ENCODE measurements at places on chromosomes 16 and 17. TPM values are rescaled to one million over a fixed set of nuclear protein-coding genes. Genes with fewer than 3 reads are reported as not detected.

GPR139 gene
- not detected for polyA plus RNA-seq

KRTAP9-8 gene
- not detected for polyA plus RNA-seq

SKAP1 gene
- 0.77 TPM for polyA plus RNA-seq

KRTAP4-5 gene
- not detected for polyA plus RNA-seq

MED31 gene
- 31.0 TPM for polyA plus RNA-seq

HEATR9 gene
- polyA plus RNA-seq = 0.04 TPM

TMEM106A gene
- polyA plus RNA-seq = 1.4 TPM

SCNN1G gene
- 1.4 TPM for polyA plus RNA-seq

LUC7L3 gene
- polyA plus RNA-seq = 64.0 TPM

USB1 gene
- 25.1 TPM for polyA plus RNA-seq

LRRC75A gene
- 1.3 TPM for polyA plus RNA-seq

KRTAP17-1 gene
- not detected for polyA plus RNA-seq

GFAP gene
- 3.4 TPM for polyA plus RNA-seq

SLC5A2 gene
- 0.90 TPM for polyA plus RNA-seq

TMEM92 gene
- polyA plus RNA-seq = 1.4 TPM

TEX14 gene
- not detected for polyA plus RNA-seq

MEOX1 gene
- polyA plus RNA-seq = 27.6 TPM

SMIM36 gene
- polyA plus RNA-seq = not detected

MYCBPAP gene
- 0.18 TPM for polyA plus RNA-seq

TBX6 gene
- polyA plus RNA-seq = 0.73 TPM

ZG16B gene
- polyA plus RNA-seq = 2.4 TPM

STRADA gene
- 16.6 TPM for polyA plus RNA-seq

CX3CL1 gene
- 24.7 TPM for polyA plus RNA-seq

MYH2 gene
- polyA plus RNA-seq = 0.07 TPM

GNG13 gene
- not detected for polyA plus RNA-seq

TRIM72 gene
- polyA plus RNA-seq = 0.12 TPM

ABCC3 gene
- polyA plus RNA-seq = 8.1 TPM

TMC6 gene
- 55.2 TPM for polyA plus RNA-seq

ABCC11 gene
- polyA plus RNA-seq = 0.15 TPM

RSKR gene
- polyA plus RNA-seq = 1.8 TPM

PYDC1 gene
- not detected for polyA plus RNA-seq

KCNAB3 gene
- 0.77 TPM for polyA plus RNA-seq

PRDM7 gene
- polyA plus RNA-seq = not detected

C17orf50 gene
- 0.09 TPM for polyA plus RNA-seq

KRT31 gene
- polyA plus RNA-seq = not detected

PPM1E gene
- polyA plus RNA-seq = 0.11 TPM

MRPL38 gene
- polyA plus RNA-seq = 48.1 TPM

ELMO3 gene
- 1.8 TPM for polyA plus RNA-seq

KRT12 gene
- not detected for polyA plus RNA-seq

C17orf67 gene
- 0.45 TPM for polyA plus RNA-seq

EVI2A gene
- 1.4 TPM for polyA plus RNA-seq

CDH1 gene
- 69.4 TPM for polyA plus RNA-seq

NPIPB6 gene
- 0.43 TPM for polyA plus RNA-seq

IKZF3 gene
- 0.34 TPM for polyA plus RNA-seq

C16orf92 gene
- not detected for polyA plus RNA-seq

CBX2 gene
- 0.79 TPM for polyA plus RNA-seq
